ENCODE measurements at places on chromosomes 11 and 22. TPM values are rescaled to one million over a fixed set of nuclear protein-coding genes. Genes with fewer than 3 reads are reported as not detected.
A peak's percentile ranks its signal among the peaks of the same experiment; 100 is the strongest.

GRCh38 chr11:72326151-72326848, 82.3 kb upstream of the PHOX2A start:
- no peak overlapping the region for H3K27ac ChIP-seq
- no peaks in the 10 kb centered on the region for H3K27me3 ChIP-seq
- H3K4me1 ChIP-seq = peaks cover 10% of the 10 kb centered on the region
- H3K36me3 ChIP-seq = peaks cover 8% of the 10 kb centered on the region
- no peak overlapping the region for H3K4me3 ChIP-seq

GRCh38 chr22:23689414-23689813, 1.4 kb upstream of the RGL4 start:
- H3K27me3 ChIP-seq = no peaks in the 10 kb centered on the region
- no peaks in the 10 kb centered on the region for H3K4me1 ChIP-seq
- no peak overlapping the region for H3K27ac ChIP-seq
- H3K36me3 ChIP-seq = peaks cover 17% of the 10 kb centered on the region
- no peak overlapping the region for H3K4me3 ChIP-seq

KREMEN1 gene
- 4.7 TPM for polyA plus RNA-seq

DNA sequence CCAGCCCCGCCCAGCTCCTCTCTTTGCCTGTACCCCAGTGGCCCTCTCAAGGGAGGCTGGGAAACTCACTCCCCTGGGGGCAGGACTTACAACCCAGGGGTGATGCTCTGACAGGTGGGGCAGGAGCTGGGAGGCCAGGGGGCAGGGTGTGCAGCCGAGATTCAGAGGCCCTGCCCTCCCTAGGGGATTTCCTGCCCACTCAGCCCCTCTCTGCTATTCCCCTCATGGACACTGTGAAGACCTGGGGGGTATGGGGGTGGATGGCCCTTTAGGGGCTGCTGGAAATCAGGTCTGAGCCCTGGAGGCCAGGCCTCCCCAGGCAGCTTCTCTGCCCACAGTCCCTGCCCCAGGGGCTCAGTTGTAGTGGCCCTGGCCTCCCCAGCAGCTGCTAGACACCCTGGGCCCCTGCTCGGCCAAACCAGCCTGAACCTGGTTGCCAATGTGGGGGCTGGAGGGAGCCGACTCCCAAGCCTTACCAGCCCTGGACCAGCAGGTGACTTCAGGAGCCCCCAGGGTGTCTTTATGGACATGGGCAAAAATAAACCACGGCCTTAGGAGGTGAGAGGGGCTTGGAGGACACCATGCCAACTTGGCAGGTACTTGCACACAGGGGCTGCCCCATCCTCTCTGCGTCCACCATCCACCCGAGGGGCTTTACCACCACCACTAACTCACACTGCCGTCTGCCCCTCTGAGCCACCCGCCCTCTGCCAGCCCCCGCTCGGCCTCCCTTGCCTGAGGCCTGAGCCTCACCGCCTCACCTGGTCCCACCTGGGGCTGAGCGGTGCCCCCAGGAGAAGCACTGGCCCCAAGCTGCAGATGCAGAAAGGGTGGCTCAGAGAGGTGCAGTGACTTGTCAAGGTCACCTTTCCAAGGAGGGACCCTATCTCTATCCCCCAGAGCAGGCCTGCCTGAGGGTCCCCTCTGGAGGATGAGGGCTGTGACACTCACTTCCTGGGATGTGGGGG, 2.8 kb upstream of the PHLDA2 start:
- no peak overlapping the region for H3K27ac ChIP-seq
- peak; percentile 65 for DNase-seq
- H3K4me1 ChIP-seq = peaks cover 54% of the 10 kb centered on the region
- peaks cover 28% of the 10 kb centered on the region for H3K27me3 ChIP-seq
- no peaks in the 10 kb centered on the region for H3K36me3 ChIP-seq

GRCh38 chr11:102604011-102604410, 21.1 kb downstream of the MMP20 start:
- no peak overlapping the region for H3K4me3 ChIP-seq
- no peaks in the 10 kb centered on the region for H3K27me3 ChIP-seq
- H3K27ac ChIP-seq = no peak overlapping the region
- no peak for DNase-seq
- no peaks in the 10 kb centered on the region for H3K36me3 ChIP-seq

PIWIL4 gene
- polyA plus RNA-seq = 5.5 TPM
